D721Med (cell line): ENCODE measurements at places on chromosomes 7 and 10.

DNA sequence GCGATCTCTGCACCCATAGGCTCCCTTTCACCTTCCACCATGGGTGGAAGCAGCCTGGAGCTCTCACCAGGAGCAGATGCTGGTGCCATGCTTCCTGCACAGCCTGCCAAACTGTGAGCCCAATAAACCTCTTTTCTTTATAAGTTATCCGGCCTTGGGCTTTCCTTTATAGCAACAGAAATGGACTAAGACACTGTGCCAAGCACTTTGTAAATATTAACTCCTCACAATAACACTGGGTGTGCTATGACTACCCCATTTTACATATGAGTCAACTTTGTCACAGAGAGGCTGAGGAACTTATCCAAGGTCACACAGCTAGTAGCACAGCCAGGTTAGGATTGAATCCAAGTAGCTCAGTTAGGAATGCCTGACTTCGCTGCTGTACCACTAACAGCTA is 79.7 kb upstream of the KCNMA1 start:
- no peak for DNase-seq

- no peak for DNase-seq
Observed at GRCh38 chr10:6148908-6149307, 53.8 kb upstream of the PFKFB3 start.

- DNase-seq: no peak
Observed at GRCh38 chr10:49186613-49187012, 1.6 kb downstream of the TMEM273 start.

- DNase-seq: no peak
Observed at GRCh38 chr10:131928248-131929095, 27.7 kb downstream of the PPP2R2D start.

DNA sequence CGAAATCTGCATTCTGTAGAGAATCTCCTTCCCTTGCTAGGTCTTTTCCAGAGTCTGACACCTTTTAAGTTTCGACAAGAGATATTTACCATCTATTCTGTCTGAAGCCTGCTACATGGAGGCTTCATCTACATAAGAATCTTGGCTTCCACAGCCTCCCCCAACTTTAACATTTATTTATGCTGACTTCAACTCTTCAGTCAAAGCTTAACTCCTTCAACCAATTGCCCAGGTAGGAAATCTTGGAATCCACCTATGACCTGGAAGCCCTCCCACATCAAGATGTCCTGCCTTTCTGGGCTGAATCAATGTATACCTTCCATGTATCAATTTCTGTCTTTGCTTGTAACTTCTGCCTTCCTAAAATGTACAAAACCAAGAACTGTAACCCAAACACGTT is 54.7 kb downstream of the MINPP1 start:
- no peak for DNase-seq

GRCh38 chr10:112758961-112759360 is 191.1 kb upstream of the TCF7L2 start:
- DNase-seq: no peak

DNA sequence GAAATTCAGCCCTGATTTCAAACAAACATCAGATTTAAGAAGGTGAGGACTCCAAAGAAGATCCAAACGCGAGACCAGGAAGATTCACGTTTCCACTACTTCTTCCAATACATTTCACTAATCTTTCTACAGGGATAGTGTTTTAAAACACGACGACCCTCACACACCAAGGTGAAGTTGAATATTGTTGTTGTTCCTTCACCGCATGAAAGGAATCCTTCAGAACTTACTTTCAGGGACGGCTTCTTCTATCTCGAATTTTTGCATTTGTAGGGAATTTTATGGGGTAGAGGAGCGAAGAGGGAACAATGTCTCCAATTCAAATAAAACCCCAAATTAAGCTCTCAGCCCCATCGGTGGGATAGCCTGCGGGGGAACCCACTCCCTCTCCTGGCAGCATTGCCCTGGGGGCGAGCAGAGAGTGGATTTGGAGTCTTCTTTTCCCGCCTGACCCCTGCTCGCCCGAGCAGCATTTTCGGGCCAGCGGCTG is 1.5 kb upstream of the GATA3 start:
- DNase-seq: no peak

GRCh38 chr7:139823959-139824521 is 5.0 kb upstream of the TBXAS1 start:
- DNase-seq: no peak

GRCh38 chr10:27413831-27414348 is 90.2 kb upstream of the RAB18 start:
- no peak for DNase-seq

DNA sequence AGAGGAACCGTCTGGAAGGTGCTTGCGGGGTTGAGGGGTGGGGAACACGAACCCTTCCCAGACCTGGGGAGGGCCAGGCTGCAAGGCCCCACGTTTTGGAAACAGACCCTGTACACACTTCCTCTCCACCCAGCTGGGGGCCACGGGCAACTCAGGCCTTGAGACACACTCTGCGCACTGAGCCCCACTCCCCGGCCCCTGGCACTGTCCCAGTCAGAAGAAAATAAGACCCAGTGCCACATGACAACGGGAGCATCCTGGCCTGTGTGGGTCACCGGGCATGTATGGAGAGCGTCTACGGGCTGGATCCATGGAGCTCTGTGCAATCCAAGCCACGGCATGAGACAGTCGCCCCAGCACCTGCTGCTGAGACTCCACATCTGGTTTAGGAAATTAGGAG is 63.7 kb downstream of the CARD11 start:
- DNase-seq: no peak

- no peak for DNase-seq
Observed at GRCh38 chr10:71486484-71487114, 89.9 kb downstream of the CDH23 start.

GRCh38 chr7:135186261-135186540 is 15.7 kb upstream of the CYREN start:
- no peak for DNase-seq

- DNase-seq: no peak
Observed at GRCh38 chr10:2121315-2121714, 384.0 kb upstream of the ADARB2 start.

DNA sequence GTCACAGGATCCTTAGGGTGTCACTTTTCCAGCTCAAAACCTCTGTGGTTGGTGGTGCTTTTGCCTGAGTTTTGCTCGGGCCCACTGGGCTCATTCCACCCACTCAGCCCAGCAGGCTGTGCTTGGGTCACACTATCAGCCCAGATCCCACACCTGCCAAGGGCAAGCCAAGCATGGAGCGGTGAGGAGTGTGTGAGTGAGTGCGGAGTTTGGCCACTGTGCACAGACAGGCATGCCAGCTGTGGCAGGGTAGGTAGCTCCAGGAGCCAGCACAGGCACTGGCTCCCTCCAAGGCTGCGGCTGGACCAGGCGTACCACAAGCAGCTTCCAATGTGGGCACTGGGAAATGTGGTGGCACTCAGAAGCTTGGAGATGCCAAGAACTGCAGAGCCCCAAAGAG is 43.9 kb upstream of the TECTB start:
- no peak for DNase-seq

- DNase-seq: no peak
Observed at GRCh38 chr10:45811075-45811474, 36.2 kb downstream of the AGAP4 start.

DNA sequence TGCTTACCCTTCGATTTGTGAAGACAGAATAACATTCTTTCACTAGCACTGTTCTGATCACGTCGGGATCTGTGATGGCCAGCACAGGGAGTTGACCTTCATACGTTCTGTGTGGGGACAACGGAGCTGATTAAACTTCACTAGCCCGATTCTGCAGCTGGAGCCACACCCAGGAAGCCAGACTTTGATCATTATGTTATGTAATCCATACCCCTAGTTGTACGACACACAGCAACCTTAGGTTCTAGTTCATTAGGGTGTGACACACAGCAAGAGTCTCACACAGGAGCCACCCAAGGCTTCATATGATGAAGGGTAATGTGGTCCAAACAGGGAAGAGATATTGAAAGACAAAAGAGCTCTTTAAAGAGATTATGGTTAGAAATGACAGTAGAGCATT is 7.2 kb downstream of the CYP3A5 start:
- no peak for DNase-seq

DNA sequence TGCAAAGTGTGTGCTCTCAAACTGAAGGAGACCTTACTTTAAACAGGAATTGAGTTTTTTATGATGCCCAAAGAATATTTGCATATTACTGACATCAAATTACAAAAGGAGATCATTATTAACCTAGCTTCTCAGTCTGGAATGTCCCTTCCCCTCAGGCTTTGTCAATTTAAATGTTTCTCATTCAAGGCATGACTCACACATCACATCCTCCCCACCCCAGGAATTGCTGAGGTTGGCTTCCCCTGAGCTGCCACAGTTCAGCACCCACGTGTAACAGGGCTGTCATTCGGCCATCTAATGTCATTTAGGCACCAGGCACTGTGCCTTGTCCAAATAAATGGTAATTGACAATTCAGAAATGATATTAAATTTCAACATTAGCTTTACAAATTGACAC is 305.9 kb upstream of the MGMT start:
- DNase-seq: no peak

DNA sequence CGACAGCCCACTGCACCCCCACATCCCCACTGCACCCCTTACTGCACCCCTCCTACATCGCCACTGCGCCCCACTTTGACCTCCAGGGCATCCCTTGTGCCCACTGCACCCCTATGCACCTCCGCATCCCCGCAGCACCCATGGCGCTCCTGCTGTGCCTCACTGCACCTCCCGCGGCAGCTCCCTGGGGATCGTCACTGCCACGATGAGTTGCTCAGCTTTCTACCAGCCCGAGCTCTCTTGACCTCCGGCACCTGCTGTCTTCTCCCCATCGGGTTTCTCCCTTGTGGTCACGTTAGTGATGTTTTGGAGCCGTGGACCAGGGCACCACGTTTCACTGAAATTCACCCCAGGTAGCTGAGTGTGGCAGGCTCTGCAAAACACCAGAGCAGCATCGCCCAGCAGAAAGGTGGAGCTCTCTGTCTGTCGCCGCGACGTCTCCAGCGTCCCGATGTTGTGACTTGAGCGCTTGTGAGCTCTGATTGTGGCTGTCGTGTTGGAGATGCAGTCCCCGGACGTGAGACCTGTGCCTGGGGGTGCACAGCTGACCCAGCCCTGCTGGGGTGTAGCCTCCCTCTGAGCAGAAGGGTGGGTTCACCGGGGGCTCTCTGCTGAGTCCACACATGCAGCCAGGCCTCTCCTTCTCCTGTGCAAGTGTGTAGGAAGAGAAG is 147.7 kb downstream of the DNAJB6 start:
- no peak for DNase-seq

- no peak for DNase-seq
Observed at GRCh38 chr7:84484502-84485079, 290.0 kb upstream of the SEMA3A start.

DNA sequence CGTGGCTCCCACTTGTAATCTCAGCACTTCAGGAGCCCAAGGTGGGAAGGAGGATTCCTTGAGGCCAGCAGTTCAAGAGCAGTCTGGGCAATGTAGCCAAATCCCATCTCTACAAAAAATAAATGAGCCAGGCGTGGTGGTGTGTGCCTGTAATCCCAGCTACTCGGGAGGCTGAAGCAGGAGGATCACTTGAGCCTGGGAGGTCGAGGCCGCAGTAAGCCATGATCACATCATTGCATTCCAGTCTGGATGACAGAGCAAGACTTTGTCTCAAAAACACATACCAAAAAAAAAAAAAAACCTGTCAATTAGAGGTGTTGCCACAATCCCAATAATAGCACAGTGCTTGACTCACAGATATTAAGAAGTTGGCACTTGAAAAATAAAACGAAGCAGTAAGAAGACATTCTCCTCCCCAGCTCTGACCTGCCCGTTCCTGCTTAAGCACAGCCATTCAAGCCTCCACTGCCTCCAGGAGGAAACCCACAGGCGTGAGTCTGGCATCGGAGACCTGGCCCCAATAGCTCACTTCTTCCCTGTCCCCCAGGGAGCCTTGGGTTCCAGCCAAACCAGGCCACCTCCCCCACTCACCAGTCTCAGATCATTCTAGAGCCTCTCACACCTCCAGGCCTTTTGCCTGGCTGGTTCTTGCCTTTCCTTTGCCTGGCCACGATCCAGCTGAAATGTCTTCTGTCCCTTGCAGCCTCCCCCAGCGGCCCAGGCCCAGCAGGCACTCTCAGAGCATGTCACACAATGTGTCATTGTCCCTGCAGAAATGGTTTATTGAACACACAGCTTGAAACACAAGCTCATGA is 45.3 kb upstream of the GTF2I start:
- no peak for DNase-seq

DNA sequence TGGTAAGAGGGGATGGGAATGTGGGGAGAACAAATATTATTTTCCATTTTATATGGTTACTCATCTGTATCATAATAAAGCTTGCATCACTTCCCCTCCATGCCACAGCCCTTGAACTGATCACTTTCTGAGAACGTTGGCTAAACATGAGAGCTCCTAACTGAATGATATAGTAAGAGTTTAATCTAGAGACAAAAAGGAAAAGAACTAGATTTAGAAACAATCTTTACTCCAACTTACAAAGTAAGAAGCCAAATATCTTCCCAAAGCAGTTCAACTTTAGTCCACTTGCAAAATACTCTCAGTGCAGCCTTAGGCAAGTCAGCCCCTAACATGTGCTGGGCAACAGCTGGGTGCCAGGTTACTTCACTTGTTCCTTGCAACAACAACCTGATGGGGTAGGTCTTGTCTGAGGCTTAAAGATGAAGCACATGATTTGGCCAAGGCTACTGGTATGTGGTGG is 20.3 kb downstream of the SMURF1 start:
- no peak for DNase-seq

DNA sequence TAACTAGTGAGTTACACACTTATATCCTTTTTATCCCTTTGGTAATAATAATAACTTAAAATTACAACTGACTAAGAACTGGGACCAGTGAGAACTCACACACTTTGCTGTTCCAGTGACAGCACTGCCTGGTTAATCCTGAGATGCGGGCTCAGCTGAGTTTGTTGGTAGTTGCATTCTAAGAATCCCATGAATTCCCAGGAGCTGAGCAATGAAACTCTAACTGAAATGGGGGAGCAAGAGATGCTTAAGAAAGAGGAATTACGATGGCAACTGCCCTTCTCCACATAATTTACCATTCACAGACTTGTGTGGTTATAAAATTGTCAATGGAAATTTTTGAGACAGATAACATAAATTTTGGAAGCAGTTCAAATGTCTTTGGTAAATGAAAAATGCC is 659.4 kb downstream of the MAGI2 start:
- DNase-seq: no peak
